ENCODE measurements at places on chromosomes 1 and 21.

DNA sequence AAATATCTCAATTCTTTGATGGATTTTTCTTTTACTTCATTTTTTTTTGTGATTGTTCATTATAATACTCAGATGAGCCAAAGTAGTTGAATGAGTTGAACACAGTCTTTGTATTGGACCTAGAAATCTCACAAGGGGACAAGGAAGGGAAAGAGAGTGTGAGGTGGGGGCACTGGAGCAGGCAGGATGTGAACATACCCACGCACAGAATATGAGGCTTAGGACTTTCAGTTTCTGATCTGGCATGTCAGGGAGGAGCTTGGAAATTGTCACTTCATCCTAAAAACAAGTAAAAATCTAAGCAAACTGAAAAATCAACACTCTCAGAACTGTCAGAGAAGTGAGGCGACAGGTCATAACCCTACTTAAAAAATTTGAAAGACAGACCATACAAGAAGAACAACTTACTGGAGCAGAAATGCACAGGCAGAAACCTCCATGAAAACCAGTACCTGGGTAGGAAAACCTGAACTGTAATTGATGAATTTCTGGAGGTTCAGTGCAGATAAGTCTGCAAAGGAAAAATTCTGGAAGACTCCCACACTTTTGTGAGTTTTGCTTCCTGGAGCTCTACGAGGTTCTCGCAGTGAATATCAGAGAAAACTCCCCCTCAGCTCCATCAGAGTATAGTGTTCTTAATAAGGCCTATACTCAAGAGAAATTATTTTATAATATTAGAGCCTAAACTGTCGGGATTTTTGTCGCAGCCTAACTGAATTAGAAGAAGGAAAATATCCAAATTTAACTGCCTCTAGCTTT is 3.6 kb upstream of the PTGS2 start:
- peaks cover 17% of the 10 kb centered on the region for H3K4me1 ChIP-seq
- DNase-seq: no peak
- H3K27me3 ChIP-seq: no peaks in the 10 kb centered on the region
- peaks cover 26% of the 10 kb centered on the region for H3K36me3 ChIP-seq

DNA sequence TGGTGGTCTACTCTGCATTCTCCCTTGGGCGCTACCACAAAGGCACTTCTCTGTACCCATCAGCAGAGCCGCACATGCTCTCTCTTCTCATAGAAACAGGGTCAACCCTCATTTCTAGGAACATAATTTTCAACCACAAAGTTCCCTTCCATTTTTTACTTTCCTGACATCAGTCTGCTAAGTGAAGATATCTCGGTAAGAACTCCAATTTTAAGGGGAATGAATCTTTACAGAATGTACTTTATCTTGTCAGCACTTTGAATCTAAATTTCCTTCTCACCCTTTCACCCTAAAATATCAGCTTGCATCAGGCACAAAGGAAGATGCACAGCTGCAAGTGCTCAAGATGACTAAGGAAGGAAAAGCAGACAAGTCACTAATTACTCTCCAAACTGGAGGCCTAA is 545.9 kb downstream of the SMYD3 start:
- no peak for DNase-seq
- no peaks in the 10 kb centered on the region for H3K36me3 ChIP-seq
- H3K27me3 ChIP-seq: no peaks in the 10 kb centered on the region
- no peak overlapping the region for H3K4me3 ChIP-seq
- no peaks in the 10 kb centered on the region for H3K4me1 ChIP-seq
- no peak overlapping the region for H3K27ac ChIP-seq

DNA sequence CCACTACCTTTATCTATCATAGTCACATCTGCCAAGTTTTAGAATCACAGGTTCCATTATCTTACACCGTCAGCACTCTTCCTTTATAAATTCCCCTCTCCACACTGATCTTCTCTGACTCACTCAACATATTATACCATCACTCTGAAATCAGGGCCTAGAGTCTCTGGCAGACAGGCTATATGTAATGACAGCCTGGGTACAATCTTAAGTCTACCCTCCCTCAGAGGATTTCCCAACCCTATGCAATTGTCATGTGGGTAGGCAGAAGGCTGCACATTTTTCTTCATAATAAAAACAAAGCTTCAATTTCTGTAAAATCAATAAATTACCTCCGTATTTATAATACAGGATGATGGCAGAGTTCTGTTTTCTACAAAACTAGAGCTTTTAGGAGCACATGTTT is 138.0 kb downstream of the RERE start:
- H3K4me1 ChIP-seq: peaks cover 21% of the 10 kb centered on the region
- DNase-seq: no peak
- no peak overlapping the region for H3K4me3 ChIP-seq
- no peak overlapping the region for H3K27ac ChIP-seq
- no peaks in the 10 kb centered on the region for H3K36me3 ChIP-seq

GRCh38 chr1:20037877-20038276 is 32.1 kb upstream of the PLA2G5 start:
- H3K27me3 ChIP-seq: peaks cover 26% of the 10 kb centered on the region
- no peak overlapping the region for H3K4me3 ChIP-seq
- no peak for DNase-seq
- H3K4me1 ChIP-seq: no peaks in the 10 kb centered on the region
- H3K36me3 ChIP-seq: no peaks in the 10 kb centered on the region

DNA sequence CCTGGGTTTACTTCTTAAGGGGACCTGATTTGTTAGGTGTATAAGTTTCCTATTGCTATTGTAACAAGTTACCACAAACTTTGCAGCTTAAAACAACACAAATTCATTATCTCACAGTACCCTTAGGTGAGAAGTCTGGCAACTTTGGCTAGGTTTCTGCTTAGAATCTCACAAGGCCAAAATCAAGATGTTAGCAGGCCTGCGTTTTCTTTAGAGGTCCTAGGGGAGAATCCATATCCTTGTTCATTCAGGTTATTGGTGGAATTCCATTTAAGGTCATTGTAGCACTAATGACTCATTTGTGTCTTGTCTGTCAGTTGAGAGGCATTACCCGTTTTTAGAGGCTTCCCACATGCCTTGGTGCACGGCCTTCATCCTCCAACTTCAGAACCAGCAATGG is 8.2 kb upstream of the SH2D1B start:
- no peak for DNase-seq
- H3K4me1 ChIP-seq: peaks cover 48% of the 10 kb centered on the region
- H3K36me3 ChIP-seq: peaks cover 5% of the 10 kb centered on the region
- peak overlapping the region; percentile 23 for H3K4me3 ChIP-seq

- H3K27me3 ChIP-seq: no peaks in the 10 kb centered on the region
These were observed 29.4 kb upstream of the PIGC start for GRCh38 chr1:172473302-172473701.

DNA sequence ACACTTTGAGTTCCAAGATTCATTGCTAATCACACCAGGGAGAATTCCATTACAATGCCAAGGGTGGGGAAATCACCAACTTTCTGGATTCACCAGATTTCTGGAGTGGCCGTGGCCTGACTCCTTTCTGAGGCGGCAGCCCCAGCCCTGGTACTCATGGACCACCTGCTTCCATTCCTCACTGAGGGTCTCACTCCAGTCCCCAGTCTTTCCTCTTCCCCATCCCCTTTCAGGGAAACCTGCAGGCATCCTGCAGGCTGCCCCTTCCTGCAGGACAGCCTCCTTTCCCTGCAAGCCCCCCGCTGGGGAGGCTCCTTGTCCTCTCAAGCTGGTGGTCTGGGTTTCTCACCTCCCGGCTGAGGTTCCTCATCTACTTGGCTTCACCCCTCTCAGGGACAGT is 12.7 kb upstream of the CDK18 start:
- H3K36me3 ChIP-seq: no peaks in the 10 kb centered on the region
- DNase-seq: no peak
- H3K4me1 ChIP-seq: peaks cover 18% of the 10 kb centered on the region

GRCh38 chr1:157040802-157041201 is 4.7 kb downstream of the ARHGEF11 start:
- DNase-seq: no peak
- peaks cover 24% of the 10 kb centered on the region for H3K36me3 ChIP-seq
- no peak overlapping the region for H3K27ac ChIP-seq
- peaks cover 56% of the 10 kb centered on the region for H3K4me1 ChIP-seq
- no peak overlapping the region for H3K4me3 ChIP-seq

- peaks cover 35% of the 10 kb centered on the region for H3K4me1 ChIP-seq
- H3K36me3 ChIP-seq: no peaks in the 10 kb centered on the region
- no peak overlapping the region for H3K27ac ChIP-seq
- no peak for DNase-seq
- no peak overlapping the region for H3K4me3 ChIP-seq
These were observed 28.8 kb upstream of the PPP2R5A start for GRCh38 chr1:212256369-212256768.

DNA sequence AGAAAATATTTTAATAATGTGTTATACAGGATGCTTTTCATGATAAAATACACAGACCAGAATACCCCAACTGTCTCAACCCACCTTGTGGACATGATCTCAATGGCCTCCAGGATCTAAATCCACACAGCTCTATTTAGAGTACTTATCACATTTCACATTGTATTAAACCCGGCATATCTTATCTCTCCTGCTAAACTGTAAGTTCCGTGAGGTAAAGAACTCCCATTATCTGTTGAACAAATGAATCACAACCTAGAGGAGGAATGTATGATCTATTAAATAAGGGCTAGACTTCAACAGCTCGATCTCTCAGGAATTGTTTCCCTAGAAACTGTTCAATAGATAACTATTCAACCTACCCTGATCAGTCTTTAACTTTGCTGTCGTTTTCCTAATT is 6.9 kb downstream of the ETV3 start:
- H3K27me3 ChIP-seq: no peaks in the 10 kb centered on the region
- no peak for DNase-seq
- peaks cover 38% of the 10 kb centered on the region for H3K36me3 ChIP-seq
- H3K27ac ChIP-seq: no peak overlapping the region
- H3K4me1 ChIP-seq: peaks cover 5% of the 10 kb centered on the region

DNA sequence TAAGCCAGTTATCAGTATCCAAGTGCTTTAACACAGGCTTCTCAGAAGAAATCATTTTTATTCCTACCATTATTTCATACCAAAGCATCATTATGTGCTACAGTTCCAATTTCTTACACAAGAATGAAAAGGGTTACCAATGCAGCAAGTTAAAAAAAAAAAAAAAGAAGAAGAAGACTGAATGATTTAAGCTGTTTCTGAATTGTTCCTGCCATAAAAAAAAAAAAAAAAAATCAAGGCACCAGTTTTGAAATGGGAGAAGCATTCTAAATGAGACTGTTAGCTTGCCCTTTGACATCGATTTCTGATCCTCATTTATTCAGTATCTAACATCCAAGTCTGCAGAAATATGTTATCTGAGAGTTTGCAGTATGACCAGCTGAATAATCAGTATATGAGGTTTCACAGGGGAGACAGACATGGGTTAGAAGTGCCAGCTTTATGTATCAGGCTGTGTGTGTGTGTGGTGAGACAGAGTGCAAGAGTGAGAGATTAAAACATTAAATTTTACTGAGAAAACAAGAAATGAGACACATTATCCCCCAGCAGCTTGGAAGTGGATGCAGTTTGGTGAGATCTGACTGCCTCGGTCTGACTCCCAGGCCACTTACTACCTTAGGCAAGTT is 105.8 kb downstream of the COLGALT2 start:
- no peaks in the 10 kb centered on the region for H3K36me3 ChIP-seq
- no peak for DNase-seq
- H3K4me3 ChIP-seq: no peak overlapping the region
- H3K27me3 ChIP-seq: no peaks in the 10 kb centered on the region
- no peaks in the 10 kb centered on the region for H3K4me1 ChIP-seq
- H3K27ac ChIP-seq: no peak overlapping the region

GRCh38 chr1:71242239-71242638 is 161.4 kb upstream of the ZRANB2 start:
- H3K4me1 ChIP-seq: no peaks in the 10 kb centered on the region
- no peak overlapping the region for H3K27ac ChIP-seq
- DNase-seq: no peak
- no peak overlapping the region for H3K4me3 ChIP-seq

GRCh38 chr1:183279835-183280234 is 93.8 kb downstream of the LAMC2 start:
- DNase-seq: no peak
- H3K4me3 ChIP-seq: no peak overlapping the region
- H3K4me1 ChIP-seq: no peaks in the 10 kb centered on the region
- H3K36me3 ChIP-seq: no peaks in the 10 kb centered on the region
- H3K27me3 ChIP-seq: peaks cover 10% of the 10 kb centered on the region

DNA sequence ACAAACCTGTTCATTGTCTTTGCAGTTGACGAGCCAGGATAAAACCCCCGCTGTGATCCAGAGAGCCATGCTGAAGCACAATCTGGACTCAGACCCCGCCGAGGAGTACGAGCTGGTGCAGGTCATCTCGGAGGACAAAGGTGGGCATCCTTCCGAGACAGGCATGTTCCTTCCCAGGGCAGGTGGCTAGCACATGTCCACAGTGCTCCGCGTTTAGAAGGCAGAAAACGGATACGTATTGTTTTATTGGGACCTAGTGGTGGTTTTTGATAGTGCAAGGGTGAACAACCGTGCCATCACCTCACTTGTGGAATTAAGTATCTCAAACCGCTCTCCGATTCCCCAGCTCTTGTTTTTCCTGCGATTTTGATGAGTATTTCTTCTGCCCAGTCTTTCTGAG is 115.3 kb downstream of the COLGALT2 start:
- DNase-seq: no peak
- H3K36me3 ChIP-seq: no peaks in the 10 kb centered on the region
- H3K27ac ChIP-seq: no peak overlapping the region
- no peaks in the 10 kb centered on the region for H3K27me3 ChIP-seq
- H3K4me1 ChIP-seq: no peaks in the 10 kb centered on the region

GRCh38 chr1:198908995-198909394 is 270.2 kb downstream of the PTPRC start:
- H3K36me3 ChIP-seq: peaks cover 26% of the 10 kb centered on the region
- peaks cover 73% of the 10 kb centered on the region for H3K4me1 ChIP-seq
- no peak overlapping the region for H3K4me3 ChIP-seq
- no peak overlapping the region for H3K27ac ChIP-seq
- no peaks in the 10 kb centered on the region for H3K27me3 ChIP-seq

DNA sequence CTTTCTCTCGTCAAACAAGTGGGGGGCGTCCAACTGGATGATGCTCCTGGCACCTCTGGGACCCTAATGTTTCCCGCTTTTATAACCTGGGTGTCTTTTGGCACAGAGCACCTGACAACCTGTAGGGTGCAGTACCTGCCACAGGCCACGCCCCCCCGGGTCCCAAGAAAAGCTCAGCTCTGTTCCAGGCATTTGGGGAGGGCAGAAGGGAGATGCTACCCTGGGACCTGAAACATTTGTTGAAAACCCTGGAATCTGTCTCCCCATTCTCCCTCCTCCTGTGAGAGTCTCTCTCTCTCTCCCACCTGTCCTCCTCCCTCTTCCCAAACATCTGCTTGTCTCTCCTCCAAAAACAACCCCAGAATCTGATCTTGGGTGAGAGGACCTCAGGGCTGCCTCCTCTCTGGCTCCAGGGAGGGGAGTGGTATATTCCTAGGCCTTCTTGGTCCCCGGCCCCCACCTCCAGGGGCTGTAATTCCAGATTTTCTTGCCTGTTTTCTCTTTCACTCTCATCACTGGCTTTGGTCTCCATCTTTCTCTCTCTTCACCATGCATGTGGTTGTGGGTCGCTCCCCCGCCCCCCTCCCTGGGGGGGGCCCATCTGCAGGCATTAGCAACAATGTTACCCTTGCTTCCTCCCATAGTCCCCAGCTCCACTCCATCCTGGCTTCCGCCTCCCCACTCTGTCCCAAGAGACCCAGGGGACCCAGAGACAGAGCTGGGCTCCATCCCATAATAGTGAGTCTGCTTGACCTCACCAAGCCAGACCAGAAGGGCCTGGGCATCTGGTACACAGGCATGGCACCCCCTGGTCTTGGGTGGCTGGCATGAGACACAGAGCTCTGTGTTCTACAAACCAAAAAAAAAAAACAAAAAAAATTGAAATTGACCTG is 4.1 kb downstream of the AHDC1 start:
- H3K27ac ChIP-seq: no peak overlapping the region
- DNase-seq: peak; percentile 28
- peaks cover 24% of the 10 kb centered on the region for H3K4me1 ChIP-seq
- no peaks in the 10 kb centered on the region for H3K27me3 ChIP-seq
- H3K4me3 ChIP-seq: no peak overlapping the region
- H3K36me3 ChIP-seq: peaks cover 27% of the 10 kb centered on the region

Data from Calu3 (cell line).